ENCODE measurements at places on chromosomes 12 and 14.
A peak's percentile ranks its signal among the peaks of the same experiment; 100 is the strongest.

DNA sequence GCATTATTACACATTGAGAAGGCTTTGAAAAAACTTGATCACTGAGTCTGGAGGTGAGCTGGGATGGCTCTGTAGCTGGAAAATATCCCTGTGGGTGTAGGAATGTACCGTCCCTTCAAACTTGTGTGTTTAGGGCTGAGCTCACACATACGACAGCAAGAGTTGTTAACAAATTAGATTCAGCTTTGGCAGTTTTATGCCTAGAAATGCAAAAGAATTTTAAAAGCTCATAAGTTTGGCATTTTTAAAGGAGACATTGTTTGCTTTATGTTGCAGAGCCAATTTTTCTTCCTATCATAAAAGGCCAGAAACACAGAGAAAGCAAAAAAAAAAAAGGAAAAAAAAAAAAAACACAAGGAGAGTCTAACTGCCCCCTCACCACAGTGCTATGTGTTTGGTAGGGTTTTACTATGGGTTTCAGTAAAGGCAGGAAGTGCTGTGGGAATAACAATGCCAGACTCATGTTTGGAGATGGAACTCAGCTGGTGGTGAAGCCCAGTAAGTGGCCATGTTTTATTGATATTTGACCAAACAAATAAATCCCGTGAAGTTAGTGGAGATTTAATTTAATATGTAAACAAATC is 78.4 kb downstream of the DAD1 start:
- DNase-seq: no peak

GRCh38 chr12:40198601-40199000 is 26.2 kb upstream of the LRRK2 start:
- DNase-seq: peak; percentile 7

DNA sequence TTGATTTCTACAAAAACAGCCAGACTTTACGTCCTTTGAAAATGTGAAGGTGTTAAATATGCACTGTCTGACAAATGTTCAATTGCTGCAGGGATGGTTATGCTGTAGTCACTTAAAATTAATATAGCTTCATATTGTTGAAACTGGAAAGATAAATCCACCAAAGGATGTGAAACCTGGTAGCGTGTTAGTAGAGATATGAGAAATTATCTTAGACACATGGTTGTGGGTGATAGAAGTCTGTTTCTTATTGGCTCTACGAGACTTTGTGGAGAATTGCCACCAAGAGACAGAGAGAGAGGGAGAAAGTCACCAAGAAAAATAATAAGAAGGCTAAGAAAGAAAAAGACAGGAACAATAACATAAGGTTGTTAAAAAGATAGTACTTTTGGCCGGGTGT is 2.6 kb upstream of the CAPRIN2 start:
- no peak for DNase-seq

GRCh38 chr12:81294325-81295190 is 216.7 kb downstream of the ACSS3 start:
- DNase-seq: no peak

DNA sequence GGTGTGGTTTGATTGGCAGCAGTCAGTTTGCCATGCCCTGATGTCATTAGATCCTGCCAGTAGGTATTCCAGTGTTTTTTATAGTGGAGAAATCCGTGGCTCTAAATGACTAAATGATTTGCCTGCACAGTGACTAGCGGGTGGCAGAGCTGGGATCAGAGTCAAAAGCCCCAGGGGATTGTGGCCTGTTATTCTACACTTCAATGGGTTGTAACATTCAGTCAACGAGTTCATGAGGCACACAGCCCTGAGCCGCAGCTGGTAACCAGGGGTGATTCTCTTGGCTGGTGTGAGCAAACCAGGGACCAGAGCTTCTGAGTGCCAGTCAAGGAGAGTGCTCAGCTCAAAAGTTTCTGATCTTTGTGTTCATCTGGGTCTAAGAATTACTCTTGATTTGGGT is 1.8 kb downstream of the MYH6 start:
- DNase-seq: no peak

DNA sequence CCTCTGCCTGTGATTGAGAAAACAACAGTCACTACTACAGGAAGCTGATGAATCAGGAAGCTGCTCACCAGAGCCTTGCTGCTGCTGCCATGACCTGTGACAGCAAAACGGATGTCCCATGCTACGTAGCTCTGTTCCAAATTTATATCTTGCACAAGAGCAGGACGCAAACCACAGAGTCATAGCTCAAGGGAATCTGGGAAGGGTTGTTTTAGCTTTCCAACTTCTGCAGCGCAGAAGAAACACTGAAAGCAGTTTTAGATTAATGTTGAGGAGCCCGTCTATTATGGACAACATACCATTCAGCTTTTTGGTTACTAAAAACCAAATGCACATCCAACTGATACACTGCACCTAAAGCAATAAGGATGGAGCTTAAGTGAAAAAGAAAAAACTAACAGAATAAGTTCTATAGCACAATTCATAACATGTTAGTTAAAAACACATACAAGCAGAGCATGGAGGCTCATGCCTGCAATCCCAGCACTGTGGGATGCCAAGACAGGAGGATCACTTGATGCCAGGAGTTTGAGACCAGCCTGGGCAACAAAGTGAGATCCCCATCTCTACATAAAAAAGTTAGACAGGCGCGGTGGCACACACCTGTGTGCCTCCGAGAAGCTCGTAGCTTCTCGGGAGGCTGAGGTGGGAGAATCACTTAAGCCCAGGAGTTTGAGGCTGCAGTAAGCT is 1.7 kb upstream of the ANKRD33 start:
- DNase-seq: peak; percentile 99

Data from foreskin fibroblast (primary cell).